ENCODE measurements at places on chromosomes 6 and 20.

DNA sequence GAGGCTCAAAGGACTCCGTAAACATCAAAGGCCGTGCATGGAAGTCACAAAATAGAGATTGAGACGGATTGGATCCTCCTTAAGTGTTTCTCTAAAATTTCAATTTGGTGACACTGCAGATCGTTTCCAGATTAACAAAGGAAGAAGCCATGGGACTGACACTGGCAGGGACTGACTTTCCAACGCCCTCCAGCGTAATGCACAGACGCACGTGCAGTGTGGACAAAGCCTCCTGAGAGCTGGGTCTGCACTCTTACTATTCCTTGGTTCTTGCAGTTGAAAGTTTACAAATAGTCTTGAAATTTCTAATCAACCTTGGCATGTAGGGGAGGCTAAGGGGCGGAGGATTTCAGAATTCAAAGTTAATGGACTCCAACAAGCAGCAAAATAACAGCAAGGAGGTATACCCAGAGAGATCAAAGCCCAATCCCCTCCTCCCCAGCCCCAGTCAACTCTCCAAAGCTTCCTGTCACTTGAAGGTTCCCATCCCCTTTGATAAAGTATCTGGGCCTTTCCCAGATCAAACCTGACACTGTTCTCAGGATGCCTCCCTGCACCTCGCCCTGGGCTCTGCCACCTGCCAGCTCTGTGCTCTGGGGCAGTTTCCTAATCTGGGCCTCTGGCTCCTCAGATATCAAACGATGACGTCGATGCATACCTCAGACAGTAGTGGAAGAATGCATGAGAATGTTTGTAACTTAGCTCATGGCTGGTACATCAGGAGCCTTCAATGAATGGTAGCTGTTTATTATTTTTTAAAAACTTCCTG is 106.5 kb upstream of the TRAF3IP2 start:
- no peak for DNase-seq

DNA sequence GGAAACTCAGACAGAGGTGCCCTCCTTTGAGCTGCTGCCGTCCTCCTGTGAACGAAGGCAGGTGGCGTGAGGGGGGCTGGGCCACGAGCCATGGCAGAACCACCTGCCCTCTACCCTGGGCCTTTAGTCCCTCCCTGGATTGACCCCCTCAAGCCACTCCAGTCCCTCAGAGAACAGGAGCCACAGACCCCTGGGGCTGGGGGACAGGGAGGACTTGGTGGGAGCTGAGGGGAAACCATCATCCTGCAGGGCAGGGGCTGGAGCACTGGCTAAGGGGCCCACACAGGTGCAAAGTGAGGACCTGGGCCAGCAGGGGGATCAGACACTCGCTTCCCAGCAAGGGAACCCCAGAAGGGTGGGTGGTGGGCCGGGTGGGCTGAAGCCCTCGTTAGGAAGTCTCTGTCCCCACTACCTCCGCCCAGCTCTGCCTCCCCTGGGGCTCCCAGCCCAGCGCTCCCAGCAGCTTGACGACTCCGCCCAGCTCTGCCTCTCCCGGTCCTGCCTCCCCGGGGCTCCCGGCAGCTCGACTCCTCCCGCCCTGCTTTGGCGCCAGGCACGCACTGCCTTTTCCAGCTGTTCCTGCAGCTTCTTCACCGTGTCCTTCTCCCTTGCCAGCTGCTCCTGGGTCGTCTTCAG is 44.4 kb downstream of the DSTN start:
- DNase-seq: no peak

- no peak for DNase-seq
Measured at GRCh38 chr6:10383331-10384090, 31.4 kb downstream of the TFAP2A start.

GRCh38 chr6:32096394-32097258 is 12.5 kb downstream of the TNXB start:
- no peak for DNase-seq

DNA sequence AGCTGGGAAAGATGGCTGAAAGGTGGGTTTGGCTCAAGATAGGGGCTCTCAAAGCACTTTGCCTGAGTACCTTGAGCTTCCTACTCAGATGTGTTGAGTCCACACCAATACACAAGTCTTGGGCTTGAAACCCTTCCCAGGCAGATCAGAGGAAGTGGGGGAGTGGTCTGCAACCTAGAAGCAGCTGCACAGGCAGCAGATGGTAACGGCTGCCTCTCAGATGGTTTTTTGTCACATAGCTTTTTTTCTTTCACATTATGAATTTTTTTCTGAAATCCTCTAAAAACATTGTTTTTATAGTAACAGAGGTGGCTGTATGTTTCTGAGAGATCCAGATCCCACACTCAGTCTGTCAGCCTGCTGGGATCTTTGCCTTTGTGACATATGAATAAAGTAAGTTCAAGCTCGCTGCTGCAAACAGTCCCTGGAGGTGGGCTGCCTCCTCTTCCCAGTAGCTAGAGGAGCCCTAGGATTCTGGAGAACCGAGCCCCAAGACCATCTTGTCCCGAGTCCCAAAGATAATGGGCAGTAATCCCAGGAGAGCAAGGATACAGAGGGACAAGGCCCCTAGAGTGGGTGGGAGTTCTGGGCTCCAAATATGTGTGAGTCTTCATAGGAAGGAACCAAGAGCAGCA is 97.1 kb upstream of the TOP1 start:
- DNase-seq: no peak

- DNase-seq: no peak
Measured at GRCh38 chr20:23084845-23085365, 1.2 kb downstream of the CD93 start.

GRCh38 chr20:11227602-11228001 is 553.8 kb upstream of the JAG1 start:
- no peak for DNase-seq

- no peak for DNase-seq
Measured at GRCh38 chr6:23329086-23329485, 759.7 kb downstream of the HDGFL1 start.

DNA sequence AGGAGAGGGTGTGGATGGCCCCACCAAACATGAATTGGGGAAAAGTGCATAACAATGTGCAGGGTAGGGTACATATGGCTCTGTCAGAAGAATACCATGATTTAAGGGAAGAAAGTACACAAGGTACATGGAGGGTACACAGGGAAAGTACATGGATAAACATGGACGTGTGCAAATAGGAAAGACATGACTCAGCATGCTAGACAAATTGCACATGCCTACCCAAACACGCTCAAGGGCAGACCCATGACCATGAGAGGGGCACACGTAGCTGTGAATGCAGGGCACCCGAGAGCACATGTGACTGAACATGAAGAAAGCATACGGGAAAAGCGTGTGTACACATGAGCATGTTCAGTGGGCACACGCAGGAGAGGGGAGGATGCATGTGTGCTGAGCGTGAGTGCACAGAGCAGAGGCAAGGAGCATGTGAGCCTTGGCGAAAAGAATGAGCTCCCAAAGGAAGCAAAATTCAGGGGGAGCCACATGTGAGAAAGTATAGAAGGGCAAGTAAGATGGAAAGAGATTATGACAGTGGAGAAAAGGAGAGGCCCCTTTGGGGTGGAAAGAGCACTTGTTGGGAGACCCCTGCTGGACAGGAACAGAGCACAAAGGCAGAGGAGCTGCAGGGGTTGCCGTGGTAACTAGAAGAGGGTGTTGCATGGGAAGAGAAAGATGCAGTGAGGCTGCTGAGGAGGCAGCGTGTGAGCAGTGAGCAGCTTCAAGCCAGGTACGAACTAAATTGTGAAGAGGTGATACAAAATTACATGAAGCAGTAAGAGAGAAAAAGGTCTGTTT is 17.8 kb downstream of the OR2H2 start:
- no peak for DNase-seq

All from activated naive CD8-positive, alpha-beta T cell treated with anti-CD3 and anti-CD28 coated beads, Interleukin-2, amount 50 U/mL, for 16 hours (primary cell).